Left colon (tissue), 2 donors: ENCODE measurements at places on chromosomes 16 and 17. TPM values are rescaled to one million over a fixed set of nuclear protein-coding genes. Genes with fewer than 3 reads are reported as not detected.

Gene ITGAD
- 0.11 TPM for total RNA-seq

Gene HOXB8
- 6.3 TPM for total RNA-seq

Gene DPEP3
- not detected for total RNA-seq

Gene MAF
- total RNA-seq = 11.7 TPM

GRCh38 chr17:64741038-64741641 lies 79.0 kb upstream of the SMURF2 start:
- no peak for DNase-seq

DNA sequence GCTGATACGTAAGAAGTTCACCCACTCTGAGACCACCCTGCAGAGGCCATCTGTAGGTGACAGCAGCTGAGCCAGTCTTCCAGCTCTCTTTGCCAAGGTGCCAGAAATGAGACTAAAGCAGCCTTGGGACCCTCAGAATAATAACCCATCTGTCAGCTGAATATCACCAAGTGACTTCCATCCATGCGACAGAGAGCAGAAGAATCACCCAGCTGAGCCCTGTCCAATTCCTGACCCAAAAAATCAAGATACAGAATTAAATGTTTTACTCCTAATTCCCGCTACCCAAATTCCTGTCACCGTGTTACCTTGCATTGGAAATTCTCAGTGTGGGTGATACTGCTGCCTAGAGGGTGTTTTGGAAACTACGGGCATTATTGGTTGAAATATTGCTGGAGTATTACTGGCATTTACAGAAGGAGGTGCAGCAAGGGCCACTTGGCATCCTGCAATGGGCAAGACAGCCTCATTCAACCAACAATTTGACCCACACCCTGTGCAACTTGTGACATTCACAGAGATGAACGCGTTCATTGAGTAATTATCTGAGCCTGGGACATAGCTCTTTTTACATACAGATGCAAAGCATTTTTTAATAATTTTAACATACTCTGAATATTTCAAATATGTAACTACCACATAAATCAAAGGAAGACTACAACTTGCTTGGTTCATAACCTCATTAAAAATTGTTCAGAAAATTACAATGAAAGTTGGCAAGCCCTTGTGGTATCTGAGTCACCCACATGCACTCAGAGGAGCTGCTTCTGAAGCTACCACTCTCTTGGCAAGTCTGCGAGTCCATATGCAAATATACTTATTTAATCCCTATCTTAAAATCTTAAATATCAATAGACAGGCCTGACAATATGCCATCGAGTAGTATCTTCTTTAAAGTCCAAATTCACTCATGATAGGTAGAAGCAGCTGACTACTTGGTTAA lies 126.6 kb downstream of the C16orf95 start:
- no peak for DNase-seq

GRCh38 chr17:45852535-45853297 lies 8.0 kb downstream of the SPPL2C start:
- peak; percentile 32 for DNase-seq

Gene TMEM95
- not detected for total RNA-seq

- DNase-seq = no peak
These were observed 8.2 kb upstream of the LASP1NB start for GRCh38 chr17:38917259-38917658.

DNA sequence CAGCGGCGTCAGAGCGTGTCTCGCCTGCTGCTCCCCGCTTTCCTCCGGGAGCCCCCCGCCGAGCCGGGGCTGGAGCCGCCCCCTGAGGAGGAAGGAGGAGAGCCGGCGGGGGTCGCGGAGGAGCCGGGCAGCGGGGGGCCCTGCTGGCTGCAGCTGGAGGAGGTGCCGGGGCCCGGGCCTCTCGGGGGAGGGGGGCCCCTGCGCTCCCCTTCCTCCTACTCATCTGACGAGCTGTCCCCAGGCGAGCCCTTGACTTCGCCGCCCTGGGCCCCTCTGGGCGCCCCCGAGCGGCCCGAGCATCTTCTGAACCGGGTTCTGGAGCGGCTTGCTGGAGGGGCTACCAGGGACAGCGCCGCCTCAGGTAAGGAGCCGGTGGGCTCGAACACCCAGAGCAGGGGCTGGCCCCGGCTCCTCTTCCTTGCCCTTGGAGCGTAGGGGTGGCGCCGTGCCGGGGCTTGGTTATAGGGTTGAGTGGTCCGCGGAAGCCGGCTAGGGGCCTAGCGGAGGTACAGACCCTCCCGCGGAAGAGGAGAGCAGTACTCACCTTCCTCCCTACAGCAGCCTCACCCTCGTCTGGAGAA lies 841 bp downstream of the RAPGEFL1 start:
- peak; percentile 55 for DNase-seq

GRCh38 chr16:85565801-85566526 lies 47.2 kb upstream of the GSE1 start:
- peak; percentile 34 for DNase-seq

- DNase-seq = no peak
These were observed 4.0 kb downstream of the BPTF start for GRCh38 chr17:67829331-67829730.

DNA sequence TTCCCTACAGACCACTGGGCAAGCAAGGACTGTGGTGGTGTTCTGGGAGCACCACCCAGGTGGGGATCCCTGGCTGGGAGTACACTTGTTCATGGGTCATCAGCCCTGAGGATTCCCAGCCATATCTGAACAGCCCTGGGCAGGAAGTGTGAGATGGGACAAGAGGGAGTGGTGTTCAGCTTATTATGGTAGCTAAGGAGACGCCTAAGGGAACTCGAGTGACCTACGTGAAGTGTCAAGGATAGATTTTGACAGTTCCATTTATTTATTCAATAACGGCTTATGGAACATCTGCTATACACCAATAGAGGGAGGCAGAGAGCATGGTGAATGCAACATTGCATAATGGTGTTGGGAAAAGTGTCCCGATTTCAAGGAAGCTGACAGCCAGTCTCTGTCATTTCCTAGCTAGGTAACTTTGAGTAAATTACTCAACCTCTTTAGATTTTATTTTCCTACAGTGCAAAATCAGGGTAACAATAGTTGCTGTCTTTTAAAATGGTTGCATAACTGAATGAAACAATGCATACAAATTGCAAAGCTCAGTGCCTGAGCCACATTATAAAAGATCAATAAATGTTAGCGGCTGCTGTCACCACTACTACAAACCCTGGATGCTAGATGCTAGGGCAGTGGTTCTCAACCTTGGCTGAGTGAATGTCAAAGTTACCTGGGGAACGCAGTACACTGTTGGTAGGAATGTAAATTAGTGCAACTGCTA lies 534.1 kb downstream of the GRIN2A start:
- no peak for DNase-seq
